ENCODE measurements at places on chromosomes 6 and 20. TPM values are rescaled to one million over a fixed set of nuclear protein-coding genes. Genes with fewer than 3 reads are reported as not detected.

ATAT1 gene
- total RNA-seq = 2.9 TPM

GGTLC1 gene
- total RNA-seq = not detected

EEF1A2 gene
- total RNA-seq = 0.40 TPM

CALHM5 gene
- total RNA-seq = 4.4 TPM

KCNK17 gene
- not detected for total RNA-seq

Measured in mammary microvascular endothelial cell (primary cell).